Stimulated activated CD4-positive, alpha-beta T cell treated with anti-CD3 and anti-CD28 coated beads, Interleukin-15, amount 100 ng/mL, for 48 hours (primary cell): ENCODE measurements at places on chromosomes 4 and X.

DNA sequence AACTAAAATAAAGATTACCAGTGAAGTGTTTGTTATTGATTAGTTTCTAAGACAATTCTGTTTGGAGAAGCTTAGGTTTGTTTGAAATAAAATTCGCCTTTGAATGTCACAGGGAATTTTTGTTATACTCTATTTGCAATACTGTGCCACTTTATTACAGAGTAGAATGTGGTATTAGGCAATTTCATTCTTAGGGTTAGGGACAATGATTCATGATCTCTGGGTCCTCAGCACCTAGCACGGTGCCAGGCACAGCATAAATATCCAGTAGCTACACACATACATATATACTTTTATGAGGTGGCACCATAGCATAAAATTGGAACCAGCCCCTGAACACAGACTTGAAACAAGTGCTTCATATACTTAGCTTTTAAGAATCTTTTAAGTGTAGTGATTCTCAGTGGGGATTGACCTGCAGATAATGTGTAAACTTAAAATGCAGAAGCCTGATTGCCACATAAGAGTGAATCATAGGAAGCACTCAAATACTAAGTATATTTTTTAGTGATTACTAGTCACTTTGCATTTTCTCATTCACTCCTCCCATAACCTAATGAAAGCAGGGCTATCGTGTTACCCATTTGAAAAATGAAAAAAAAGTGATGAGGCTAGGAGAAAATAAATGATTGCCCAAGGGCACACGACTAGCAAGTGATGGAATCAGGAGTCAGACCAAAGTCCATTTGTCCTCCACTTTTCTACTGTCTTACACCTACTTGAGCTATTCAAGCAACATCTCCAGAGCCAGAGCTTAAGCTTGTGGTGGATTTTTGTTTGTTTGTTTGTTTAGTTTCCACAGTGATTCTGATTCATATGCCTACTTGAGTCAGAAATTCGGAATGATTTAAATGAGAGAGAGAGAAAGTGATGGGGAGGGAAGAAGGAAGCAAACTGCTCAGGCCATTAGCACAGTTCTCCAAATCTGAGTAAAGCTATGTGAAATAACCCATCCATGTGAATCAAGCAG lies 366.0 kb upstream of the FGF13 start:
- DNase-seq = no peak

- DNase-seq = no peak
Observed at GRCh38 chrX:132743086-132743485, 215.3 kb downstream of the HS6ST2 start.

DNA sequence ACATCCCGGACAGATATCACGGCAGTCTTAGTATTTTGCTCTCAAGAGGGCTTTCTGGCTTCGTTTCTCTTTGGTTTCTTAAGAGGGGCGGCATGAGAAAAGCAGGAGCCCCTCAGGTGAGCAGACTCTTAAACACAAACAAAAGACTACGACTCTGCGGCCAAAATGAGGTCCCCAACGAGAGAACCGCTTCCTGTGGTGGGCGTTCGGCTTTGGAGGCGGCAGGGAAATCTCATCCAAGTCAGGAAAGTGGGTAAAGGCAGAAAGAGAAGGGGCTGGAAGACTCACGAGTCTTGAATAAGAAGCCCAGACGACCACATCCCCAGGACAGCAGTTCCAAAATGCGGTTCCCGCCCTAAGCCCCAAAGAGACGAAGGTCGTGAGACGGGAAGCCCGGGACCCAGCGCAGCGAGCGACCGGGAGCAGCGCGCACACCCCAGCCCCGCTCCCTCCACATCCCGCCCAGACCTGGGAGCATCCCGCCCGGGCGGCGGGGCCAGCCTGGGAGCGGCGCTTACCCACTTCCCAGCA lies 409 bp downstream of the UGDH start:
- peak; percentile 2 for DNase-seq

GRCh38 chr4:79678472-79679202 lies 270.6 kb upstream of the GK2 start:
- no peak for DNase-seq

DNA sequence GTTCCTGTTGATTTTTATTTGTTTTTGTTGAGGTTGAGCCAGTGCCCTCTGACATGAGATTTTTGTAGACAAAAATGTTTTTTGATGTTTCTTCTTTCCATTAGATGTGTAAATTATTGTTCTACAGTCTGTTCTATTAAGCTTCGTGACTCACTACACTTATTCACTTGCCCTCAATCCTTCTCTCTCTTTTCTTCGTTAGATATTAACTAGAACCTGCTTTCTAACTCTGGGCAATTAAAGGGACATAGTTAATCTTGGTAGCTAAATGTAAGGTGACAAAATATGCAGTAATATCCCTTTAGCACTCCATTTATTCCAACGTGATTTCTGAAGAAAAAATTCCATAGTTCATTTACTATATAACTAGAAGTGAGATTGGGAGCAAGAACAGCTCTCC lies 333.9 kb downstream of the PDHA2 start:
- no peak for DNase-seq
